NCI-H2081 (cell line): ENCODE measurements at places on chromosomes 7 and 10.

DNA sequence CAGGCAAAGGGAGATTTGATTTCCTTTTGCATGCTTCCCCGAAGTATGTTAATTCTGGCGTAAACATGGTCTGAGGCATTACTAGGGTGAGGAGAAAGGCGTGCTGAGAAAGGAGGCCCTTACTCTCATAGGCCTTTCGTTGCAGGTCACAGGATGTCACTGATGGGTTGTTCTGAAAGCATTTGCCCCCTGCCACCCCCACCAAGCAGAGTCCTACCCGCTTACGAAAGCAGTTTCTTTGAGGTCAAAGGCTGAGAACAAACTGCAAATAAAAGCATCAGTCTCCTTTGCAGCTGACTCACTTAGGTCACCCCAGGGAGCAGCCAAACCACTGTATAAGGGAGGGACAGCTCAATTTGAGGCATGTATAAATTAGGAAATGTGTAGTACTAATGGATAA lies 57.1 kb downstream of the BPGM start:
- no peak for DNase-seq

GRCh38 chr10:33125111-33125510 lies 167.1 kb upstream of the ITGB1 start:
- no peak for DNase-seq

GRCh38 chr7:72118366-72118765 lies 293.8 kb downstream of the CALN1 start:
- DNase-seq = no peak

DNA sequence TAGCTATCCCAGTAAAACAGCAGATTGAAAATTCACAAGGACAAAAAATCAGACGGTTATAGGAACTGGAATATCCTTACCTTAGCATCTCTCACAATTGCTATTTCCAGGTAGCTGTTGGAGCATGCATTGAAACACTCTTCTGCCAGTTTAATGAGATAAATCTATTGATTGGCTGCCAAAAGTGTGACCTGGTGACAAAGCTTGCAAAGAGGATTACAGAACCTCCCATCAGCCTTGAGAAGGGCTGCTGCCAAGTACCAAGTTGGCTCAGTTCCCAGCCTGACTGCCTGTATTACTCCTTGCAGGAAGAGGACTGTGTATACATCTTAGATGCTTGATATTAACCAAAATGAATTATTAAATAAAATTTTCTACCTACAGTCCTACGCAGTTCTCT lies 5.1 kb downstream of the PRLHR start:
- DNase-seq = peak; percentile 88

DNA sequence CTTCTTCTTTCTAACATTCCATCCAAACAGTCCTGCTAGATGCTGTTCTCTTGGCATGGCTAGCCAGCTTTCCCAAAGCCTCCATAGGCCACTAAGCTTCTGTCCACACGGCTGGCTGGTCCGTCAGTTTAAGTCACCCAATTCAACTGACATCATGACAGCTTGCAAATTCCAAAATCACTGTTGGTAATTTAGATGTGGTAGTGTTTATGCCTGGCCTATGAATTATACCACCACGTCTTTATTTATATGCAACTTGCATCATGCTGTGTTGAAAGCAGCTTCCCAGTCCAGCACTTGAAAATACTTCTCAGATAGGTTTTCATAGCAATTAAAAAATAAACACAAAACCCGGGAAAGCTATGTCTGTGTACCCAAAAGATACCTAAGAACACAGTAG lies 2.2 kb upstream of the VIM start:
- no peak for DNase-seq

- peak; percentile 74 for DNase-seq
Observed at GRCh38 chr7:150383710-150384397, 4.7 kb downstream of the ZNF775 start.

DNA sequence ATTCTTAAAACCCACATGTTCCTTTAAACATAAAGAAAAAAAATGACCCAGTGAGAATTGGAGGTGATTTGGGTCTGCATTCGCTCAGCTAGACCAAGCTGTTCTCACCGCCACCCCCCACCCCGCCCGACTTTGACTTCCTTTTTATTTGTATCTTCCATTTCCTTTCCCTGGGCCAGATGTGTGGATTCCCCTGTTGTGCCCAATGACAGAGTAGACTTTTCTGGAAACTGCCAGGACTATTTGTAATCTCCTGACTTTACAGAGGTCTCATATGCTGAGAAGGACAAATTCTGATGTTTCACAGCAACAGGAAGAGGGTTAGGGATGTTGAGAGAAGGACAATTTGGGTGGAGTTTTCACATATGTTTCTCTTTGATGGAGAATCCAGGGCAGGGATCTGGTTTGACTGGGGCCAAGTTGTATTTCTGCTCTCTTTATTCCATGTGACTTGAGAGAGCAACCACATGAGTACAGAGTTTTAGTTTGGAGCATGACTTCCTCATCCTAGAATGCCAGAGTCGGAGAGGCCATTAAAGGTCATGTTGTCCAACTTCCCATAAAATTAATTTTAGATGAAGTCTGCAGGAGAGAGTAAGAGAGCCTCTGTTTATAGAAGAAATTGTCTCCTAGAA lies 1023.2 kb downstream of the LRMDA start:
- no peak for DNase-seq

DNA sequence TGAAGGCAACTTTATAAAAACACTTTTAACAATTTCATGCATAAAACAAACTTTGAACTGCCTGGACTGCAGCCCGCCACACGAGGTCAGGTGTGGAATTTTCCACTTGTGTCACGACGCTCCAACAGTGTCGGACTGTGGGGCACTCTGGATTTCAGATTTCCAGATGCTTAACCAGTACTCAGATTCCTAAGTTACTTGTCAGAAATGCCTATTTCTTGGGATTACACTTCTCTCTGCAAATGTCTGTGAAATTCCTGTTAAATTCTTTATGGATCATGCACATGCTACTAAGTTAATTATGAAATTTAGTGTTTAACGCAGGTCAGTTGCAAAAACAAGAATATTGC lies 473 bp upstream of the GPER1 start:
- DNase-seq = no peak

DNA sequence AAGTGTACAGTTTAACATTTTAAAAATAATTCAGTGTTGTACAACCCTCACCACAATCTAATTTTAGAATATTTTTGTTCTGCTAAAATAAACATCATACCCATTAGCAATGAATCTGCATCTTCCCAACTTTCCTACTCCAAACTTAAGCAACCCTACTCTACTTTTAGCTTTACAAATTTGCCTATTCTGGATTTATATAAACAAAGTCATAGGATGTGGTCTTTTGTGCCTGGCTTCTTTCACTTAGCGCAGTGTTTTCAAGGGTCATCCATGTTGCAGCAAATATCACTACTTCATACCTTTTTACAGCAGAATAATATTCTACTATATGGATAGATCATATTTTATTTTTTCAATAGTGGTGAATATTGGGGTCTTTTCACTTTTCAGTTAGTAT lies 18.9 kb downstream of the CALML3 start:
- DNase-seq = no peak

DNA sequence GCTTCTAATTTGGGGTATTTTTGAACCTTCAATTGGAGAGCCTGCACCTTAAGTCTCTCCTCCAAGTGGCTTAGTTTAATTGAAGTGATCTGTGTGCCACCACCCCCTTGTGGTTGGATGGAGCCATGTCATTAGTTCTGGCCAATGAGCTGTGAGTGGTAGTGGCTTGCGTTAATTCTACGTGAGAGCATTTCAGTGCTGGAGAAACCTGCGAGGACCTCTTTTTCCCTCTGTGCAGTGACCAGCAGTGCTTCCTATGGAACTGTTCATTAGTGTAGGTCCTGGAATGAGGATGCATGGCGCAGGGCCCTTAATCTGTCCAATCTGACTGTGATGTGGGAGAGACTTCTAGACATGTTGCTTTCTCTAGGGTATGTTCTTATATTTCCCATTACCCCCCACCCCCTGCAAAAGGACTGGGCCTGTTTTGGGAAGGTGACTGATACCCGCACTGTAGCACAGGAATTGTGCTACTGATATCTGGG lies 3.8 kb downstream of the HILPDA start:
- peak; percentile 76 for DNase-seq

GRCh38 chr7:104956753-104957450 lies 57.1 kb upstream of the KMT2E start:
- DNase-seq = no peak
